HS-5 (cell line): ENCODE measurements at places on chromosomes 16 and 17.

DNA sequence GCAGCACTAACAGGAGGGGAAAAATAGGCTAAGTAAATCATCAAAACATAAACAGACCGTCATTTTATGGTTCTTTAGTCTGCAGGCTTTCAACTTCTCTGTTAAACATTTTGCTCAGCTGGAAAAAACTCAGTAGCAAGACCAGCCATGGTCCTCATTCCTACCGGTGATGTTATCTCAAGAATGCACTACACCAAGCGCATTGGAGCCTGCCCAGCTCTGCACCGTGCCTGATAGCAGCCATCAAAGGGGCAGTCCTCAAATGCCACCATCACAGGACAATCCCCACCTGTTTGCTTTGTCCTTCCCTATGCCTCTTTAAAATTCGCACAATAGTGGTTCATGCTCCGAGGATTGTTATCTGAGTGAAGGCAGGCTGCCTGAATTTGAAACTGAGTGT lies 181.5 kb upstream of the MON1B start:
- no peak for DNase-seq

- no peak for DNase-seq
Observed at GRCh38 chr17:71709946-71710345, 410.9 kb upstream of the SOX9 start.

DNA sequence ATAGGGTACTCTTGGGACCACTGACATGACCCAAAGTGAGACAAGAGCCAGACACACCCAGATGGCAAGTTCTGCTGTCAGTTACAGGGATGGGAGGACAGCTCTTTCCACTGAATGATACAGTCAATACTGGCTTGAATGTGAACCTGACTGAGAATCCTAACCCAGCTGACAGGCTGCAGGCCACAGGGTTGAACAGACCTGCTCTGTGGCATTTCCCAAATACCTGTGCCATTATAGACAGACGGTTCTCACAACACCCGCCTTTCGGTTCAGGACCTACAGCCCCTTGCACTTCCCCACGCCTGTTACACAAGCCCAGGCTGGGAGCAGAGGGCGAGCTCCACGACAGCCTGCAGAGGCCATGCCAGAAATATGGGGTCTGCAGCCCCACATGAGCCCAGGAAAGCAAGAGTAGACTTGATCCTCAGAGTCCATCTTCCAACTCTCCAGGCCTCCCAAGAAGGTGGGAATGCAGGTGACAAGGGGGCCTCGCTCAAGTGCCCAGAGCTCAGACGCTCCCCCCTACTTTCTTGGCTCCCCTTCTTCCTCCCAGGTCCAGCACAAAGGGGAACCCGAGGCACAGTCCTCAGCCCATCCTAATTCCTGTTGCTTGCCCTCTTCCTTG lies 314.3 kb downstream of the SOX9 start:
- DNase-seq = no peak

DNA sequence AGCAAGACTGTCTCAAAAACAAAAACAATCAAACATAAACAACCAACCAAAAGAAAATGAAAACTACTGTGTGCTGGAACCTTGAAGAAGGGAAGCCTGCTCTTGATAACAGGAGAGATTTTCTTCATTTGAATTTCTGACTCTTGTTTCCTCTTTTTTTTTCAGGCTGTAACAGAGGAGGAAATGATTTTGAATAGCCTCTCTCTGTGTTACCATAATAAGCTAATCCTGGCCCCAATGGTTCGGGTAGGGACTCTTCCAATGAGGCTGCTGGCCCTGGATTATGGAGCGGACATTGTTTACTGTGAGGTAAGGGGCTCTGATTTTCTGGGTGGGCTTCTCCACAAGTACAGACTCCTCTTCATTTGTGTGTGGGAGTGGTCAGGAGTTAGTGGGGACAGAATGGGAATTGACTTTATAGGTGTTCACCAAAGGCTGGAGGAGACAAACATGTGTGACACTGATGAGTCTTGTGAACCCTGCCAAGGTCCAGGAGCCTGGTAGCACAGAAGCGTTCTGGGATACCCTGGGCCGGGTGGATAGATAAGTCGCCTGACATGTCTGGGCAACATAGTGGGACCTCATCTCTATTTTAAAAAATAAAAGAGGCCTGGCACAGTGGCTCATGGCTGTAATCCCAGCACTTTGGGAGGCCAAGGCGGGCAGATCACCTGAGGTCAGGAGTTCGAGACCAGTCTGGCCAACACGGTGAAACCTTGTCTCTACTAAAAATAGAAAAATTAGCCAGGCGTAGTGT lies 14.9 kb downstream of the DUS2 start:
- no peak for DNase-seq

DNA sequence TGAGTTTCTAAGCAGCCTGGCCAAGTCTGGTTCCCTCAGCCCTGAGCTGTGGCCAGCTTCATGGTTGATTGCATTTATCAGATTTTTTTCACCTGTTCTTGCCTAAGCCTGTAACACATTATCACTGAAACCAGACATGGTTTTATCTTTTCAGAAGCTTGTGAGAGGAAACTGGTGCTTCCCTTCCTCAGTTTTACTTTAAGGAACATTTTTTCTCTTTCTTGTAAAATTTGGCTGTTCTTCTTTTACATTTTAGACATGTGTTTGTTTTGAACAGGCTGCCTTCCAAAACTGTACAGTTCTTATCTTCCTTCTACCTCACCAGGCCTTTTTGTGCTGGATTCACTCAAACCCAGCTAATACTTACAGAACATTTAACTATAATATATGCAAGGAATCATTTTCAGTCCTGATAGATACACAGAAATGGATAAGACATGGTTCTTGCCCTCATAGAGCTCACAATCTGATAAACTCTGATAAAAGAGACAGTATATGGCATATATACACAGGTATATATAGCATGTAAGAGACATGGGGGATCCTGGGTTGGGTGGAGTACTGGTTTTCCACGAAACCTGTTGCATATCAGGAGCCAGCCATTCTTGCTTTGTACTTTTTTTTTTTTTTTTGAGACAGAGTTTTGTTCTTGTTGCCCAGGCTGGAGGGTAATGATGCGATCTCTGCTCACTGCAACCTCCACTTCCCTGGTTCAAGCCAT lies 44.5 kb downstream of the ZNRF1 start:
- no peak for DNase-seq

GRCh38 chr16:22326771-22327445 lies 29.7 kb downstream of the POLR3E start:
- DNase-seq = no peak

- DNase-seq = no peak
Observed at GRCh38 chr16:4403133-4403949, 13.1 kb downstream of the CORO7 start.

DNA sequence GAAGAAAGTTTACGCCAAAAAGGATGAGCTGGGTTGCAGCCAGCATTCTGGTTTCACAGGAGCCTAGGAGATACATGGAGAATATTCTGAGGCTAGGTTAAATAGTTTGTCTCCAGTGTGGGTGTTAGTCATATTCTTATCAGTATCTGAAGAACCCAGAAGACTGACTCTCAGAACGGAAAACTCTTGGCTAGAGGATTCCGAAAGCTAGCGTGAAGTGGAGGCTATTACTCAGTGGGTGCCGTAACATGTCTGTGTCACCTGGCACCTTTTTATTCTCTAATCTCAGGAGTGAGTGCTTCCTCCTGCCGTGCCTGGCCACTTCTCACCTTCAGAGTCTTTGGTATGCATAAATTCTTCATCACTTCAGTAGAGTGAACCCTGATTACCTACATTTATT lies 199.5 kb downstream of the WWOX start:
- DNase-seq = no peak
